ENCODE measurements at places on chromosomes 2 and 18. TPM values are rescaled to one million over a fixed set of nuclear protein-coding genes. Genes with fewer than 3 reads are reported as not detected.

DNA sequence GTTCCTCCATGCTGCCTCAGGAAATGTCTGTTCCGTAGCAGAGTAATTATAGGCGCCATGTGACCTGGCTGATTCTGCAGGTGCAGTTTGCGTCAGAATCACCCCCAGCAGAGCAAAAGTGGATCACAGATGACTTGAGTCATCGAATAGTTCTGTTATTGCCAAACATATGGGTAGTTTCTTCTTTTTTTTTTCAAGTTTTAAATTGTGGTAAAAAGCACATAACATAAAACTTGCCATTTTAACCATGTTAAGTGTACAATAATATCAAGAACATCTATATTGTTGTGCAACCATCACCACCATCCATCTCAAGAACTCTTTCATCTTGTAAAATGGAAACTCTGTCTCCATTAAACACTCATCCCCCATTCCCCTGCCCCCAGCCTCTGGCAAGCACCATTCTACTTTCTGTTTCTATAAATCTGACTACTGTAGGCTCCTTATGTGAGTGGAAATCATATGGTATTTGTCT lies 177.7 kb upstream of the TWIST2 start:
- DNase-seq = no peak

GRCh38 chr2:232502511-232502910 lies 14.9 kb upstream of the ECEL1 start:
- no peak for DNase-seq

DNA sequence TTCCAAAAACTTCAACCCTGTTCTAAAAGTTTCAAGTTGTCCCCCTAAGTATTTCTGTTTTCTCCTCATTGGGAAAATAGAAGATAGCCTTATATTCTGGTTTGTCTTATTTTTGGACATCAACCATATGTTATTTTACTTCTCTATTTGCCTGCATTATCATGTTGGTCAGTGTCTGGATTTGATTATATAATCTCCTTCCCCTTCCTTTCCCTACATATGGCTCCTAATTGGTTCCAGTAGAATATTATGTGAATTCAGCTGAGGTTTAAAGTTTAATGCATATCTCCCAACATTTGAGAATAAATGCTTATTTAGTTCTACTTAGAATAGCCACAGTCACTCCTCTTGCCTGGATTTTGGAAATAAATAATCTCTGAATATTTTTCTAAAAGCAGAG lies 66.9 kb downstream of the OXER1 start:
- DNase-seq = peak; percentile 43

- no peak for DNase-seq
Measured at GRCh38 chr2:33009249-33009648, 62.5 kb downstream of the LTBP1 start.

- no peak for DNase-seq
Measured at GRCh38 chr2:179818546-179818945, 42.9 kb downstream of the ZNF385B start.

DNA sequence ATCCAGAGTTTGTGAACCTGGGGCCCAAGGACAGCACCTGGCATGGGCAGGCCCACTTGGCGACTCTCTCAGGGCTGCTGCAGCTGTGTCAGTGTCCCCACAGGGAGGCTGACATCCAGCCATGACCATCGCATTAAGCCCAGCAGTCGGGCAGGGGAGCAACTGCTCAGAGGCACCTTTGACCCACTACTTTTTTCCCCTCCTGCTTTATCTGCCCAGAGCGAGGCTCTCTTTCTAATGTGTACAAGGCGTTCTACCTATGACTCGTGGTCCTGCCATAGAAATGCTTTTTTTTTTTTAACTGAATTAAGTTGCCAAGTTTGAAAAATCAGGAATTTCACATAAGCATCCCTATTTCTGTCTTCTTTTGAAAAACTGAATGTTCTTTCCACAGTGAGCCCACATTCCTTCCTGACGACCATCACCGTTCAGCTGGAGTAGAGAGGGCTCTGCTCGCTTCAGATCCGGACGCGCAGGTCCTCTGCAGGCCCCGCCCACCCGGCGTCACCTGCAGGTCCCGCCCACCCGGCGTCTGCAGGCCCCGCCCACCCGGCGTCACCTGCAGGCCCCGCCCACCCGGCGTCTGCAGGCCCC lies 403 bp upstream of the CLUL1 start:
- no peak for DNase-seq

GRCh38 chr2:99184811-99185210 lies 3.8 kb downstream of the MRPL30 start:
- DNase-seq = no peak

Gene PKP4
- total RNA-seq = 25.0 TPM

DNA sequence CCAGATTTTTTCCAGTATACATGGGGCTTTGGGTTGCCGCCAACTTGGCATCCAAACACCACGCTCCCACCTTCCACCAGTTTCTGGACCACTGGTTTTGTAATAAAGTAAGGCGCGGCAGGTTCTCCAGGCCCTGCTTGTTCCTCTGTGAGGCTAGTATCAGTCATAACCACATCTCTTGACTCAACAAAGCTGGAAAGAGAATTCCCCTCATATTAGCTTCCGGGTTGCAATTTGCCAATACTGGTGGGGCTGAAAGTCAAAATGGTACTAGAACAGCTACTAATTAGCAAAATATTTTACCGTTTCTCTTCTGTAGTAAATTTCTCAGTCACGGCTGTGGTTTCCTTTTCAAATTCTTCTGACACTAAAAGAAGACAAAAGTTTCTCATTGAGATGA lies 25.0 kb downstream of the TTN start:
- DNase-seq = no peak

Gene TBR1
- total RNA-seq = not detected

DNA sequence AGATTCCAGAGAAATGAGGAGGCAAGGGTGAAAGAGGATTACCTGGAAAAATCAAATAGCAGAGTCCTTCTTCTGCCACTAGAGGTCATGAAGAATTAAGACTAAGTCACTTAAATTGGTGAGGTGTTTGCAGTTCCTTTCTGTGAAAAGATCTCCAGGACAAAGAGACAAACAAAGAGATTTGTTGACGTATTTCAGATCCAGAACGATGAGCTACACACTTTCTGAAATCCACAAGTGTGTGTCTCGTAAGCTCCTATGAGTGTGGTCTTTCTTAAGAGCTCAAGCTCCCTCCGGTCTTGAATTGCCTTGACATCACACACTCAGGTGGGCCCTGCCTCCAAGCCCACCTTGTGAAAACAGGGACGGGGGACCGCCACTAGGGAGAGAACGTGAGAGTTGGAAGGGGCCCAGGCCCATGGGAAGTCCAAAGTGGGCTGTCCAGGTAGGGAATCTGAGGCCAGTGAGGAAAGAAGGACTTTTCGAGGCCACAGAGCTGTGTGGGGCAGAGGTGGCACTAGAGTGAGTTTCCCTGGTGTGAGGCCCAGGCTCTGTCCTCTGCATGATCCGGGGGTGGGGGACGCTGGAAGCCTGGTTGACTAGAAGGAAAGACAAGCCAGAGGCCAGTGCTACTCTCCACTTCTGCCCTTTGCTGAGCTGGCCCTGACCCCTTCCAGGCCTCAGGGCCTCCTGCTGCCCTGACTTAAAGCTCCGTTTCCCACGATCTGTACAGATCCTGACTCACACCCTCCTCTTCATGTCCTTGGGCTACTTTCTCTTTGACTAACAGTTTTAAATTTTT lies 168.1 kb upstream of the NCK2 start:
- peak; percentile 76 for DNase-seq

- no peak for DNase-seq
Measured at GRCh38 chr2:31937741-31938140, 73.1 kb downstream of the MEMO1 start.

GRCh38 chr2:200590090-200590489 lies 4.3 kb downstream of the AOX1 start:
- DNase-seq = no peak

DNA sequence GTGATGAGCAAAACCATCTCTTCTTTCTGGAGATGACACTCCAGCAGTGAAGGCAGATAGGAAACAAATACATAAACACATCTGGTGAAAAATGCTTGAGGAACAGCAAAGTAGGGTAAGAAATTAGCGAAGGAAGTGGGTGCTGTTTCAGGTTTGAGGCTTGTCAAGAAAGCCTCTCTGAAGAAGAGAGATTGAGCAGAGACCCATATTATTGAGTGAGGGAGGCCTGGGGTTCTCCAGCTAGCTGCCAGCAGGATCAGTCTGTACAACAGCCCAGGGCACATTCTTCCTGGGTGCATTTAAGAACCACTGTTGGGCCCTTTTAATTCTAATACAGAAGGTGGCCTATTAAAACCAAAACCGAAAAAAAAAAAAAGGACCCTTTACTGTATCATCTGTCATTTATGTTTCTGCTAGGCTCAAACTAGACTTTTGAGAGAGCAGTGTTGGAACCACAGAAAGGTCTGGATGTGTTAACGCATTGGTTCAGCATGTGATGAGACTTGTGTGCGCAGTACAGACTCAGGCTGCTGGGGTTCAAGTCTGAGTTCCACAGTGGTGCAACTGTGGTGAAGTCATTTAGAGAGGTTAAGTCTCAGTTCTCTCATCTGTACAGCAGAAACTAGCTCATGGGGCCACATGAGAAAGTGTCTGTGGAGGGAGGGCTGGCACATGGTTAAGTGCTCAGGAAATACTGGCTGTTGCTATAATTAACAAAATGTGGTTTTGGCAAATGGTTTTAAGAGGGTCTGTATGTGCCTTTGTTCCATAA lies 28.9 kb downstream of the MGAT5 start:
- DNase-seq = no peak

- DNase-seq = peak; percentile 29
Measured at GRCh38 chr2:2590841-2591541, 259.9 kb upstream of the MYT1L start.

DNA sequence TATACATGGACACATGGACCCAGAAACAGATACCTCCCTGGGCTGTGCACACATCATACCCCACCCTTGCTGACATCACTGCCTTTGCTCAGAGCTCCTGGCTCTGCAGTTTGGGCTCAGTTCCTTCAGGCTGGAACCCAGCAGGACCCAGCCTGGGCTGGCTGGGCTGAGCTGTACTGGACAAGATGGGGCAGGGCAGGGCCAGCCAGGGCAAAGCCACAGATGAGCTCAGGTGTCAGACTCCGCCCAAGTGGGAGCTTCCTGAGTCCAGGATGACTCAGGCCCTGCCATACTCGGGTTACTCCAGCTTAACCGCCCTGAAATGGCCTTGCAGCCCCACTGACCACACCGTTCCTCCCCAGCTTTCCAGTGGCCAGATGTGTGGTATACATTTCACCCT lies 284.9 kb downstream of the OSR1 start:
- DNase-seq = no peak

Gene TWIST2
- 13.6 TPM for total RNA-seq

Gene C2orf76
- 11.9 TPM for total RNA-seq

Gene ANKRD53
- total RNA-seq = 0.80 TPM

Gene CSRNP3
- total RNA-seq = 15.6 TPM

Gene COL6A3
- total RNA-seq = 370 TPM

DNA sequence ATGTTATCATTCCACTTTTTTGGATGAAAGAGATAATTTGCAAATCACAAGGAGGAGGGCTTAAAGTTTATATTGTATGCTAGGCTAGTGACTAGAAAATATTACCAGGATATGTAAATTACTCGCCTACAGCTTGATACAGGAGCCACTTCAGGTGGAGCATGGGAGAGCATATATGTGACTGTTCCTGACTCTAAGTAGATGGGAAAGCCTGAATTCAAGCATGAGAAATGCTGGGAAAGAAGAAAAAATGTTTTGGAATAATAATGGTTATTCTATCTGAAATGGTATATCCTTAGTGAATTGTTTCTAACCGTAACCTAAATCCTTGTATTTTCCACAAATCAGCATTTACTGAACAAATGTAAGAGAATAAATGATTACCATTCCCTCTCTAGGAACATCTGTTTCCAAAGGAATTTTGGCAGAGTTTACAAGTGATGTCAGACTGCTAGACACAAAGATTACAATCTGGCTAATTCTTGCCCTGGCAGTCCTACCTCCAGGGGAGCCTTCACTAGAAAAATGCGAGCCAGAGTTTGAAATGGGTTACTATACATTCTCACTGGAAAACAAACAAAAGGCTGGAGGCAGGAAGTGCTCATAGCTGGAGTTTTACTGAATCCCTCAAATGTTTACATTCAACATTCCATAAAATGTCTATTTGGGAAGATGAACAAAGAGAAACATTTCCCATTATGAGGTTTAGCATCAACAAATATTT lies 129.4 kb upstream of the MAPRE2 start:
- peak; percentile 96 for DNase-seq

DNA sequence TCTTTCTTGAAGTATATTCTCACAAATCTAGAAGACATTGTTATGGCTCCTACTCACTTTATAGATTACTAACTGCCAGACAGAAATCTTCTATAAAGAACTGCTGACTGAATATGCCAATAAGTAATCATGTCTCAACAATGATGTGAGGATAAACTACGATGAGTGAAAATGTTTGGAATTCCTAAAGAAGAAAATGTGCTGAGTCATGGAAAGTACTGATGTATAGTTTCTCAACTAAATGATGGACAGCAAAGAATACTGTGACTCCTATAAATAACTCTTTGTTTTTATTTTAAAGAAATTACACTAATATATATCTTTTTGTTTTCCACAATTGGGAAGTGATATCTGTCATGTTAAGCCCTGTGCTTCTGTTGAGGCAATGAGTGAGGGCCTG lies 232.9 kb downstream of the LNPK start:
- DNase-seq = no peak
